ACHN (cell line): ENCODE measurements at places on chromosomes 3 and 15.

DNA sequence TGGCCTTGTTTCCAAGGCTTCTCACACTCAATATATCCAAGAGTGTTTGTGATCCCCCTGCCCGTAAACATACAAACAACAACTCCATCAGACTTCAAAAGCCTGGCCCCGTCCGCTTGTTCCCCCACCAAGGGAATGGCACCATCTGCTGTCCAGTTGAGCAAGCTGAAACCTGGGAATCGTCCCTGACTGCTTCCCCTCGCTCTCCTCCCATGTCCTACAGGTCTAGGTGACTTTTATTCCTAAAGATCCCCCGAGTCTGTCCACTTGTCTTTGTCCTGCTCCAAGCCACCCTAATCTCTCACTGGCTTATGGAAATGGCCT, 27.9 kb upstream of the FAM174B start:
- no peak for DNase-seq

DNA sequence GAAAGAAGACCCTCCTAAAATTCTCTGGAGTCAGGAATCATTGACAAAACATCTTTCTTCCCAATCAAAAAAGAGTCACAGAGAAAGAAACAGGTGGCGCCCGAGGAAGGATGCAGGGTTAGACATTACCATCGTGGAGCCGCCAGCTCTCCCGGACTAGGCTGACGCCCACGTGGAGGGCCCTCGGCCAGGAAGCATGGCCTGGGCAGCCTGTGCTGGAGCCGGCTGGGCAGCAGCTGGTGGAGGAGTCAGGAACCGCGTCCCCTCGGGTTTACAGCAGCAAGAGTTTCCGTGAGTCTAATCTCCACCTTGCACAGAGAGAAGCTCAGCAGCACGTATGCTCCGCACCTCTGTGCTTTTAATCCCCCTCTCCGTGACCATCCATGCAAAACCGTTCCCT, 533.7 kb upstream of the ATP11B start:
- no peak for DNase-seq

GRCh38 chr3:119695480-119695879, 7.3 kb upstream of the CFAP91 start:
- DNase-seq: no peak

GRCh38 chr15:47334805-47335535, 382.3 kb upstream of the SEMA6D start:
- DNase-seq: no peak

DNA sequence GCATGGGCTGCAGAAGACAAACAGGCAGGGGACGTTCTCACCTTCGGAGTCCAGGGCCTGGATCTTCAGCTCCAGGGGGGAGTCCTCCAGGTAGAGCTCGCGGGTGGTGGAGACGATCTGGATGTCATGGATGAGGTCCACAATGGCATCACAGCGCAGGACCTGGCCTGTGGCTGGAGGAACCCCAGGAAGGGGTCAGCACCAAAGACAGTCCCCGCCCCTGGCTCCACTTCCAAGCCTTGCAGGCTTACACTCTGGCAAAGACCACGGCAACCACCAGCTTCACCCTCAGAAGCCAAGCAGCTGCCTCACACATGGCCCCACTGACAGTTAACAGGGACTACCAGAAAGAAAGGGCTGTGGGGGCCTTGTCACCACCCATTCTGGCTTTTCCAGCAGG, 22.8 kb downstream of the NUP210 start:
- DNase-seq: no peak

- no peak for DNase-seq
Observed at GRCh38 chr3:105832644-105833043, 36.2 kb downstream of the CBLB start.
